ENCODE measurements at places on chromosomes 3 and 15.

GRCh38 chr3:141240286-141240685 is 8.7 kb downstream of the PXYLP1 start:
- DNase-seq, result no peak

DNA sequence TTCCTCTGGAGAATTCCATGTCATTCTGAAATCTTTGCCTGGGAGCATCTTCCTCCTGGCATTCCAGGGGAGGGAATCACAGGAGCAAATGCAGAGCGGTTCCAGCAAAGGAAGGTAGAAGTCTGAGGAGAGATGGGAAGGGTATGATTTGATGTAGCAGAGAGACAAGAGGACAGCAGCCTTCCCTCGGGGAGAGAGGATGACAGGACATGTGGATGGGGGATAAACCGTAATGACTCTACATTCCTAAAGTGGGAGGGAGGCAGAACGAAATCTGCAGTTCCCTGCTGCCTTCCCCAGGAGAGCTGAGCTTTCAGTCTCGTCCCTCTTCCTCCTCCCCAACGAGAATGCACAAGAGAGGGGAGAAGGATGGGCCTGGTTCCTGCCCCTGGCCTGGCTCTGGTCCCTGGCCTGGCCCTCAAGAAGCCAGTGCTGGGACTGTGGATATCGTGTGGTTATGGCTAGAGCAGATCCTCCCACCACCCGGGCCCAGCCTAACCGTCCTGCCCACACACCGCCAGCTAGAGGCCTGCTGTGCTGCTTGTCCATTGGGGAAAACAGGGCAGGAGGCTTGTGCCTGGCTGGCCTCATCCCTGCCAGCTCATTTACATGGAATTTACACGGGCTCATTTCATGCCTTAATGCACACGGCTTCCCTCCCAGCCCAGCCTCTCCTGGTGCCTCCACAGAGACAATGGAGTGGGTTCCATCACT is 26.6 kb downstream of the SEMA7A start:
- no peak for DNase-seq

GRCh38 chr3:48826451-48826850 is 21.2 kb downstream of the PRKAR2A start:
- DNase-seq, result no peak

GRCh38 chr3:110575702-110576101 is 495.9 kb upstream of the NECTIN3 start:
- no peak for DNase-seq

GRCh38 chr3:112228786-112229185 is 65.2 kb downstream of the SLC9C1 start:
- DNase-seq, result no peak

GRCh38 chr15:68352401-68353062 is 75.0 kb downstream of the FEM1B start:
- no peak for DNase-seq

DNA sequence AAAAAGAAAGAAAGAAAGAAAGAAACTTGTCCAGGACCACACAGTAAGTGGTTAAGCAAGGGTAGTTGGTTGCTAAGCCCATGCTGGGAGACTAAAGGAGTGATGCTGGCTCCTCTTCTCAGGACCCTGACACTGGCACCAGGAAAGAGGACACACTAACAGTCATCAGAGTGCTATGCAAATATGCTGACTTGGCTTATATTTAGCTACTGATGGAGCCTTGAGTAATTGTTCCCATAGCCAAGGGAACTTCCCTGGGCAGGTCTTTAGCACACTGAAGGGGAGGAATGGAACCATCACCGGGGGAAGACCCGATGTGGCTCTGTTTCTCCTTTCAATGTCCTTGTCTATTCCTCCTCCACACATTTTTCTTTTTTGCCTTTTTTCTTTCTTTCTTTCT is 6.2 kb downstream of the TMEM40 start:
- DNase-seq, result no peak

DNA sequence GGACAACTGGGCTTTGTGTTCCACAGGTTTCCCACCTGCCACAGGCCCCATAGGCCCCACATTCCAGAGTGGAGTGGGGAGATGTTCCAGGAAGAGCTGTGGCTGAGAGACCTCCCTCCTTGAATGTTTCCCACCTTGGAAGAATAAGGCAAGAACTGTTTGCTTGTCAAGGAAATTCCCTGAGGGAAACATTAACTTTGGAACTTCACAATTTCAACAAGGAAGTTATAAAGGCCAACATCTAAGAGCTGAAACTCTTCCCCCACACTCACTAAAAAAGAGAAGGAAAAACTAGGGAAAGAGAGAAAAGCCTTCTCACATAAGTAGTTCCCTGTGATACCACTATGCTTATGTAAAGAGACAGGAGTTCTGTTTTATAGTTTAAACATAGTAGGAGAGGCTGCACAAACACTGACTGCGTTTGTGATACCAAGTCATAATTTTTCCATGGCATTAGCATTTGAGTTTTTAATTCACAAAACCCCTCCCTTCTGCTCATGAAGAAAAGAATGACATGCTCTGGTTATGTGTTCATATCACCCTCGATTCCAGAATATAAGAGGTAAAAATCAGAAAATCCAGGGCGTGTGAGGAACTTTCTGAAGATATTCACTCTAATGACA is 39.8 kb upstream of the SPRED1 start:
- DNase-seq, result no peak

- no peak for DNase-seq
Observed at GRCh38 chr3:134314588-134315285, 59.5 kb downstream of the AMOTL2 start.

DNA sequence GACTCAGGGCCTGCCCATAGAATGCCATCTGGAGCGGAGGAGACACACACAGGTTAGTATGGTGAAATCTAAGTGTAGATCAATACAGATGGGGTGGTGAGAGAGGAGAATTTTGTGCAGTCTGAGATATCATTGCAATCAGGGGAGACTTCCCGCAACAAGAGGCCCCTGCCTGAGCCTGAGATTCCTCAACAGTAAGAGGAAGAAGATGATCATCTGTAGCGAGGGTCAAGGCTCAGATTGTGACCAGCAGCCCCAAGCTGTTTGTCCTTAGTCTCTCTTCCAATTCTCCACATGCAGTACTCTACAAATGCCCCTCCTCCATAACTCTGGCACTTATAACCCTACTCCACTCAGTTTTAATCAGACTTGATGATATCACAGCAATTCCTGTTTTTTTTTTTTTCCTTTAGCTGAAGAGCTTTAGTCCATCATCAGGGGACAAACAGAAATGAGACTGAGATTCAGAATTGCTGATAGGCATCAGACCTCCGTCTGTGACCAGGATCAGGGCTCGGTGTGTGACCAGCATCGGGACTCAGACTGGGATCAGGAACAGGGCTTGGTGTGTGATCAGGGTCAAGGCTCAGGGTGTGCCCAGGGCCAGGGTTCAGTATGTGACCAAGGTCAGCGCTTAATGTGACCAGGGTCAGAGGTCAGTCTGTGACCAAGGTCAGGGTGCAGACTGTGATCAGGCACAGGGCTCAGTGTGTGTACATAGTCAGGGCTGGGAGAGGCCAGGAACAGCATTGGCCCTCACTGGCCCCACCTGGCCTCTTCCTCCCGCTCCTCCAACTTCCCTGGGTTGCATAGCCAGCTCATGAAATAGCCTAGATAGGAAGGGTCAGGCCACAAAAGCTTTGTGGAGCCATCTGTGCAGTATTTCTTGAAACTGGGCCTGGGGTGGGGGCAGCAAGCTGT is 14.1 kb downstream of the LOXL1 start:
- no peak for DNase-seq

- no peak for DNase-seq
Observed at GRCh38 chr3:159208050-159208449, 406.2 kb downstream of the MFSD1 start.

DNA sequence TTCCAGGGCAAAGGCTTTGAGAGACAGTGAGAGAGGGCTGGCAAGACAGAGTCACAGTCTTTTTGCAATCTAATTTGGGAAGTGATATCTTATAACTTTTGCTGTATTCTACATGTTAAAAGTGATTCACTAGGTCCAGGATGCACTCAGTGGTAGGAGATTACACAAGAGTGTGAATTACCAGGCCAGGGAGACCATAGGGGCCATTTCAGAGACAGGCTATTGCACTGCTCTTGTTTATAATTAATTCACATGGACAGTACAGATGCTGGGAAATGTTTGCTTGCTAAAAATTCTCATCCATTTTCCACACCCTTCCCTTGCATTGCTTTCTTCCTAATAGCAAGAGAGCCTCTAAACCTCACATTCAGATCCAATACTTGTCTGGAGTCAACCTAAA is 22.6 kb upstream of the POMGNT2 start:
- DNase-seq, result no peak

DNA sequence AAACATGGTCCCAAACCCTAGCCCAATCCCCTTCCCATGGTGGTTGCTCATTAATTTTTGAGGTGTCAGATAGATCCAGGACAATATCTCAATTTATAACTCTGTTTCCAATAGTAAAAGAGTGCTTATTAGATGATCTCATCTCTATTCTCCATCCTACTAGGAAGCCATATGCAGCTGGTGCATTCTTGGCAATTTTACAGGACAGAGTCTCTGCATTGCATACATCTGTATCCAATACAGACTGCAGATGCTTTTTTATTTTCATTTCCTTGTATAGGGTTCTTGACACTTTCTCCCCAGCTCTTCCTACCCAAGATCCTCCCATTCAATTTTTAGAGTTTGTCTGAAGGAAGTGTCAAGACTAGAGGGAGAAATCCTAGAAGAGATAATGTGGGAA is 194.8 kb upstream of the DPH6 start:
- no peak for DNase-seq

GRCh38 chr3:42701371-42702065 is 1.1 kb downstream of the HHATL start:
- no peak for DNase-seq

- DNase-seq, result no peak
Observed at GRCh38 chr3:30035935-30036567, 570.4 kb upstream of the TGFBR2 start.

GRCh38 chr3:99118381-99118780 is 216.9 kb upstream of the DCBLD2 start:
- no peak for DNase-seq

GRCh38 chr15:58330741-58331559 is 100.8 kb upstream of the LIPC start:
- DNase-seq, result no peak

GRCh38 chr15:73956743-73957135 is 30.5 kb downstream of the LOXL1 start:
- DNase-seq, result no peak

- DNase-seq, result no peak
Observed at GRCh38 chr3:117104792-117105191, 395.2 kb downstream of the TUSC7 start.

DNA sequence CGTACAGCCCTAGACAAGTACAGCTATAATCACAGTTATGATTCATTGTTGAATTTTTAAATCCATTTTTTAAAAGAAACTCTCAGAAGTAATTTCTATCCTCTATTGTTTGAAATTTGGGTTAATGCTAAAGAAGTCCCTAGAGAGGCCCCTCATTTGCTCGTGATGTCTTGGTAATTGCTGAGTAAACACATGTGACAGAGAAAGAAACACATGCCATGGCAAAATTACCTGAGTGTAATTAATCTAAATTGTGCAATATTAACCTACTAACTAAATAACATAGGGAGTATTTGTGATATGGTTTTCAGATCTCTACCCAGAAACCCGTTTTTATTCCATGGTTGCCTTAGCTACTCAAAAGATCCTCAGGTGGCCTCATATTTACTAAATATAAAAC is 10.8 kb downstream of the NEK10 start:
- DNase-seq, result no peak

DNA sequence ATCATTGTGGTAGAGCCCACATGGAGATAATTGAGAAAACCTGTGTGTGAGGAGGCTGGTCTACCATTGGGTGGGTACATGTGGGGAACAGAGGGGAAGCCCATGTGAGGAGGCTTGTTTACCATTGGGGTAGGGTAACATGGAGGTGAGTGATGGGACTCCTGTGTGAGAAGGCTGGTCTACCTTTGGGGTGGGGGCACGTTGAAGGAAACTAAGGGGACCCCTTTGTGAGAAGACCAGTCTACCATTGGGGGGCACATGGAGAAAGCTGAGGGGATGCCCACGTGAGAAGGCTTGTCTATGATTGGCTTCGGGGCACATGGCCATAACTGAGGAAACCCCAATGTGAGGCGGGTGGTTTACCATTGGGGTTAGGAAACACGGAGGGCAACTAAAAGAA is 158.5 kb downstream of the FBLN2 start:
- no peak for DNase-seq

DNA sequence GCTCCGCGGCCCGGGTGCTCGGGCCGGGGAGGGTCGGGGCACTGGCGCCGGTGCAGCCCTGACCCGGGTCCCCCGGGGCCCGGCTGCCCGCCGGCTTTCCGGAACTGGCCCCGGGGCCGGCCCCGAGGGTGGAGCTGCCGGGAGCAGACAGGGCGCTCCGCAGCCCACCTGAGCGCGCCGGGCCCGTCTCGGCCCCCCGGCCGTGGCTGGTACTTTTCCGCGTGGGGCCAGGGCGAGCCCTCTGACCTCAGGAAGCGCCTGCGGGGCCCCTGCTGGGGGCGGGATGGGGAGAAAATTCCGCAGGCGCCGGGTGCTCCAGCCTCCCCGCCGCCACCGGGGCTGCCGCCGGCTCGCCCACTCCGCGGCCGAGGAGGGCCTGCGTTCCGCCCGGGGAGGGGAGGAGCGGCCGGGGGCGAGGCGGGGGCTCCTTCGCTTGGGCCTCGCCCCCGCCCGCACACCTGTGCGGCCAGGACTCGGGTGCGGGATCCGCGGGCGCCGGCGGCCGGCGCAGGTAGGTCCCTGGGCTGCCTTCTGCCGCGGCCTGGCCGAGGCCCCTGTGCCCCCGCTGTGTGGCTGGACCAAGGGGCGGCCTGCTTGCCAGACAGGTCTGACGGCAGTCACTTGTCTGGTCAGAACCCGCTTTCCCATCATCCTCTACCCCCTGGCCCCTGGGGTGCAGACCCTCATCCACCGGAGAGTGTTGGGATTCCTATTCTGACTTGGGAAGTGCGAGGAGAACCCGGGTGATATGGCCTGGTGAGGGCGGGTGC is 3.5 kb downstream of the FURIN start:
- DNase-seq, result no peak

DNA sequence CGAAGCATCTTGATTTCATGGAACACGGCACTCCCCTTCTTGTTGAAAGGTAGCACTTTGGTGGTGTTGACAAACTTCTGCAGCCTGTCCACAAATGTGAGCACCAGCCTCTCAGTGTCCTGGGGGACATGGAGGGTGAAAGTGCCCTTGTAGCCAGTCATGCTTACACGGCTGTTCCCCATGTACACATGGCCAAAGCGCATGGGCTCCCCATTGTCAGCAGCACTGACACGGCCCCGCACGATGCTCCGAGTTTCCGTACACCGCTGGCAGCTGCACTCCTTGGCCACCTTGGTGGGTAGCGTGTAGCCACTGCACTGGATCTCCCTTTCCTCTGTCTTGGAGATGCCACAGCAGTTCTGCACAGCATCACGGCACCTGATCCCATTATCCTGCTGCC is 12.7 kb downstream of the CILP start:
- no peak for DNase-seq

DNA sequence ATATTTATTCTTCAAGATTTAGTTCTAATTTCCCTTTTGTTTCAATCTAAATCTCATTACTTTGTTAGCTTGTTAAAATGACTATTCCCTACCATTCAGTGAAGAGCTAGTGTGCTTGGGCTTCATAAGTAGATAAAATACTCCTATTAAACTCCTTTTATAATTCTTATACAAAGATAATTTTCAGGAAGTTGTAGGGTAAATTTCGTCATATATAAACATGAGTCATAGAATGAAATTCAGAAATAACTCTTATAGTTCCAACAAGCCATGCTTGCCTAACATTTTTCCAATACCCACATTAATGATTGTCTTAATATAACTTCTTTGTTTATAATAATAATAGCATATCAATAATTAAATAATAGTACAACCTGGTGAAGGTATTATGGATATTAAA is 407.3 kb downstream of the NAALADL2 start:
- DNase-seq, result no peak
